ENCODE measurements at places on chromosomes 6 and 20.

GRCh38 chr20:6664574-6664973 lies 102.9 kb upstream of the BMP2 start:
- no peak for DNase-seq

GRCh38 chr6:56820060-56820459 lies 134.8 kb upstream of the BEND6 start:
- no peak for DNase-seq

DNA sequence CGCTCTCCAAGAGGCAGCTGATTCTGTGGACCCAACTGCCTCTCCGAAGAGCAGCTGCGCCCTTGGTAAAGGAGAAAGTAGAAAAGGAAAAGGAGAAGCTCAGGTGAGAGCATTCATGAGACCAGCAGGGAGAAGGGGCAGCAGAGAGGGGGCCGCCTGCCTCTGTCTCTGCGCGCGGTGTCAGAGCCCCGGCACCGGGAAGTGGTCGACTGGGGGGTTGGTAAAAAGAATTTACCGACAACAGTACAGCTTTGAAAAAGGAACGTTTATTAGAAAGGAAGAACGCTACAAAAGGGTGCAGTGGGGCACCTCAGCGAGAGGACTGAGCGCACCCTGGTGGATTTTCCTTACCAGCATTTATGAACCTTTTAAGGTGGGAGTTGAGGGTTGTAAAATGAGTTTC lies 61.9 kb downstream of the GPR6 start:
- DNase-seq, result no peak

DNA sequence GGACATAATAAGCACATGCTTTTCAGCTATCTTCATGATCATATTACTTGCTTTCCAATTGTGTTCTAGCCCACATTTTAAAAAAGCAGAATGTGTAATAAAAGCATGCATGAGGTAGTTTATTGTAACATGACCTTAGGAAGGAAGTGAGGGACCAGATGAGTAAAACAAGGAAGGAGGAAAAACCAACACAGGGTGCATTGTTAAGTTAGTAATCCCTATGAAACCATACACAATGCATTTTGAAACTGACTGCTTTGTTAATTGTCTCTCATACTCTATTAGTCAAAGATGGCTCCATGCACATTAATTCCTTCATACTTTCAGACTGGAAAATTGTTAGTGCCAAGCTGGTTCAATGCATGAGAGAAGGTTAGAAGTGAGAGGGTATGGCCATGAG lies 37.7 kb upstream of the CENPW start:
- no peak for DNase-seq

DNA sequence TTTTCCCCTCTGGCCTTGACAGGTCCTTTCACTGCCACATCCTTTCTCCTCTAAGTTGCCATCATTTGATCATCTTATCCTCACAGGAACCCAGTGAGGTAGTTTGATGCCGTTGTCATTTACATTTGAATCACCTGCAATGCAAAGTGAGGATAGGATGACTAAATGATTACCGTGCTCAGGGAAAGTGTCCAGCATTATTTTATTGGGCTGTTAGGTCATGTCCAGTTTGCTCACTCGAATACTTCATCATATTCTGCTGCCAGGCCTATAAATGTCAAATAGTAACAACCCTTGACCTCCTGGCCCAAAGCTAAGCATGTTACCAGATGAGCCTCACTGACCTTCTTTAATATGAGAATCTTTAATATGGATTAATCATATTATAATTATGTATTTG lies 1068.7 kb upstream of the FLRT3 start:
- no peak for DNase-seq

DNA sequence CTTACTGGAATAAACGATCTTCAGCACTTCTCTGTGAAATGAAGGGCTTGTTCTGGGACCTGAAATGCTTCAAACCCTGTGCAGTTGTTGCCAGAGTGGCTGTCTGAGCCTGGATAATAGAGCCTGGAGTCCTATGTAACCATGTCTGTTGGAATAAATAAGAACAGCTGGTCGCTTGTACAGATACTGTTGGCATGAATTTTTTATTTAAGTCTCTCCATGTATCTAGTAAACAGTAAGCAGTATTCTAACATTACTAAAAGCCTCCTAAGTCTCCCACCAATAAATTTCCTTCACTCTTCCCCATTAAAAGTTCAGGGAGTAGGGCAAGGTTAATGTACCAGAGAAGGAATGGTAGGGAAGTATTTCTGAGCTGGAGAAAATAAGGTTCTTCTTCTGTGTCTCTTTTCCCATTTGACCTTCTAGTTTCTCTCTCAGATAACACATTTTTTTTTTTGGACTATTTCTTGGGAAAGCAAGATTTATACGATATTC lies 227.5 kb downstream of the PRL start:
- DNase-seq, result no peak

GRCh38 chr6:24686946-24687345 lies 20.1 kb downstream of the ACOT13 start:
- DNase-seq, result no peak

DNA sequence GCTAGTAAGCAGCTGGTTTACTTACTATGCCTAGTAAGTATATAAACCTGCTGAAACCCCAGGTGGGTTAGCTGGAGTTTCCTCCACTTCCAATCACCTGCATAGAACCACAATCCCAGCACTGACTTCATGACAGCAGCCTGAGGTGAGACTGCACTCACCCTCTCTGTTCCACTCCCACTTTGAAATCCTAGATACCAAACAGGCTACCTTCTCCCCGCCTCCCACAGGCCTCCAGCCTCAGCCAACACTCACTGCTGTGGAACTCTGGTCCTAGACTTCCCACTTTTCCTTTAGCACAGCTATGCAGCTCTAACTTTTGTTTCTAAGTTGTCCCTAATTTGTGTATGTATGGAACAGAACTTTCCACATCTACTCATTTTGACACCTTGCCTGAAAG lies 149.7 kb upstream of the ARID1B start:
- DNase-seq, result no peak

- DNase-seq, result no peak
These were observed 949 bp downstream of the MACROD2 start for GRCh38 chr20:13996265-13996664.

GRCh38 chr6:142950291-142950690 lies 5.3 kb upstream of the HIVEP2 start:
- no peak for DNase-seq

Data from AG09319 (cell line).